ENCODE measurements at places on chromosomes 7 and 10.

GRCh38 chr7:126804604-126805003, 448.1 kb downstream of the GRM8 start:
- DNase-seq = no peak

DNA sequence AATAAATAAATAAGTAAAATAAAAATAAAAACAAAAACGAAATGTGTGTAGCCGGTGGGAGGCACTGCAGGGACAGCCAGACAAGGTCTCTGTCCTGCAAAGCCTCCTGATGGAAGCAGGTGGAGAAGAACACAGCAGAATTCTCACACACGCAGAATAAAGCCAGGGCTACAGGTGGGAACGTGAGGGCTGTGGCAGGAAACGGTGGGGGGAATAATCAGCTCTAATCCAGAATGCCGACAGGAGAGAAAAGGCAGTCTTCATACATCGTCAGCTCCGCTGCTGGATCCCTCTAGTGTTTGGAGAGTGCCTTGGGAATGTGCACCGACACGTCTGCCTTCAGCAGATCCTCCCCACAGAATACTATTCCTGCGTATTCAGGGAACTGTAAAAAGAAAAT, 6.8 kb upstream of the SNX8 start:
- DNase-seq = no peak

GRCh38 chr7:82592416-82592815, 148.8 kb upstream of the CACNA2D1 start:
- DNase-seq = no peak

- no peak for DNase-seq
These were observed at the start of gene GJD4 for GRCh38 chr10:35605191-35605590. GJD4 (plus strand) TSS chr10:35605341; CDS start chr10:35605568, 227 bp downstream.

GRCh38 chr7:14503623-14504022, 398.9 kb downstream of the DGKB start:
- no peak for DNase-seq

DNA sequence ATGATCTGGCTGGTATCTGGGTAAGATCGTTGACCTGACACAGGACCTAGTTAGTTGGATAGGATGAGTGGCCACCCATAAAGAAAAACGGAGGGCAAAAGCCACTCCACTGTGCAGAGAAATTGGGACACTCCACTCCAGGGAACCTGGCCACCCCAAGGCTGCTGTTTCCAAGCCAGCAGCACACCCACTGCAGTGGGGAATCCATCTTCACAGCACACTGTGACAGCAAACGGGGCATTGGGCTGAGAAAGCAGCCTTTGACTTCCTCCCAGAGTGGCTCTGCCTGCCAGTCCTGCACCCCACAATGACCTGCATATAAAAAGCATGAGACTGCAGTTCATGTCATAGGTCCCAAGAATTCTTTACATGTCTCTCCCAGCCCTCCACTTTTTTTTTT, 52.9 kb downstream of the MTPN start:
- DNase-seq = no peak

DNA sequence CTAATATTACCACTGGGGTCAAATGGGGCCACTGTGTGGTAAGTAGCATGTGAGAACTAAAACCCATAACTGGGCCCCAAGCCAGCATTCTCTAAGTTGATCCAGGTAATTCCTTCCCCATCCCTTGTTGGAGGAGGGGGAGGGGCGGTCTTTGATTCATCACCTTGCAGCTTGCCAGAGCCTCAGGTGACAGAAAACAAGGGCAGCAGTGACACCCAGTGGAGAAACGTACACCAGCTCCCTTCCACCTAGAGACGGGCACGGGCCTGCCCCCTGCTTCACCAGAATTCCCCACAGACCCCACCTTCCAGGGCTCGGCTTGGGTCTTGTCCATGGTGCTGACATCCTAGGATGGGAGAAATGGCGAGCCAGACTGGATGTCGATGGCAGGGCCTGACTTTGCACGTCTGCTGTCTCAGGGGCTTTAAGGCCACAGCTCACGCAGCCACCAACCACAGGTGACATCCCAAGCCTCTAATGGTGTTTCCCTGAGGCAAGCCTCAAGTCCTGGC, 102.0 kb downstream of the STRA8 start:
- DNase-seq = peak; percentile 68

DNA sequence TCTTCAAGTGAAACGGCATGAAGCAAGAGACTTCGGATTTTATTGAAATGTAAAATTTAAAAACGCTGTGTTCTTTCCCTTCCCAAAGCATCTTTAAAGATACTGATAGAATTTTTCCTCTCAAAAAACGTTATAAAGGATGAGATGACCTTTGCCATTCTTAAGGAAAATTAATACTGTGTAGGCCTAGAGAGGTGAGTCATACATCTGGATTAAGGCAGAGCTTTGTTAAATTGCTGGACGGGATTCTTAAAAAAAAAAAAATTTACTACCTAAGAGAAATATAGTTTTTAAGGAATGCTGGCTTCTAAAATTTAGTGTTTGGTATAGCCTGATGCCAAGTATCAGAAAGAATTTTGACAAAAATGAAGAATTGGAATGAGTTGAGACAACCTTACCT, 6.3 kb upstream of the HBP1 start:
- no peak for DNase-seq

- no peak for DNase-seq
These were observed 52.0 kb downstream of the EEPD1 start for GRCh38 chr7:36204929-36205635.

DNA sequence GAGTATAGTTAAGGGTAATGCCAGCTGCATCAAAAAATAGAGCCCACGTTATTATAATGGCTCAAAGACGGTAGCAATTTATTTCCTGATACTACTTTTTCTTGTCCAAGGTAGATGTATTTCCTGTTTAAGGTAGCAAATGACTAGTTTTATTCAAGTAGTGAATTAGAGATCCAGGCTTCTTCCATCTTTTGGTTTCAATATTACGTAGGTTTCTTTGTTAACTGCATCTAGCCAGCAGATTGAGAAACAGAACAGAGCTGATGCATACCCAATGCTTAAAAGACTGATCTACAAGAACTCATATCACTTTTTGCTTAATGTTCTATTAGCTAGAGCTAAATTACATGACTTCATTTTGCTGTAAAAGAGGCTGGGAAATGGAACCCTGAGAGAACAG, 992.1 kb downstream of the NRG3 start:
- DNase-seq = no peak

DNA sequence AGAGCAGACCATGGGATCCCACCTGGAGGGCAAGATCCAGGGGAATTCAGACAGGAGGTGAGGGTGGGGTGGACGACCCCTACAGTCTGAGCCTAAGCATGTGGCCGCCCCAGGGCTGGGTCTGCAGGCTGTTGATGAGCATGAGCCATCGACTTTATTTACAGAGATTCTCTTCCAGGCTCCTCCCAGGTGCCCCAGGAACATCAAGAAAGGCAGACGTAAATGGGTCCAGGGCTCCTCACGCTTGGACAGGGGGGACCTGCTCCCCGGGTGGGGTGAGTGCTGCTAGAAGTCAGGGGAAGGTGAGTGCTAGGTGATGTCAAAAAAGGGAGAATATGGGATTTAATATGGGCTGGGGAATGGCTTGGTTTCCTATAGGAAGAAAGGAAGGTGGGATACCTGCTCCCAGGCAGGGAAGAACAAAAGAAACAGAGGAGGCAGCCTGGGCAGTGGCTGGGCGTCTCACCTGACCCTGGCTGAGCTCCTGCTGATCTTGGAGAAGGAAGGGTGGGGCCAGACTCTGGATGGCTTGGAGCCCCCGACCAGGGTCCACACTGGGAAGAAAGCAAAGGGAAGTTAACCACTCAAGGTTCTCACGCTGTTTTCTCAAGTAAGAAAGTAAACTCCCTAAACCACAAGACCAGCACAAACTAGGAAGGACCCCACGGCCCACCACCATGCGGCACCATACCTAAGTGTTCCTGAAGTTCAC, 162.1 kb upstream of the SHH start:
- DNase-seq = peak; percentile 12

DNA sequence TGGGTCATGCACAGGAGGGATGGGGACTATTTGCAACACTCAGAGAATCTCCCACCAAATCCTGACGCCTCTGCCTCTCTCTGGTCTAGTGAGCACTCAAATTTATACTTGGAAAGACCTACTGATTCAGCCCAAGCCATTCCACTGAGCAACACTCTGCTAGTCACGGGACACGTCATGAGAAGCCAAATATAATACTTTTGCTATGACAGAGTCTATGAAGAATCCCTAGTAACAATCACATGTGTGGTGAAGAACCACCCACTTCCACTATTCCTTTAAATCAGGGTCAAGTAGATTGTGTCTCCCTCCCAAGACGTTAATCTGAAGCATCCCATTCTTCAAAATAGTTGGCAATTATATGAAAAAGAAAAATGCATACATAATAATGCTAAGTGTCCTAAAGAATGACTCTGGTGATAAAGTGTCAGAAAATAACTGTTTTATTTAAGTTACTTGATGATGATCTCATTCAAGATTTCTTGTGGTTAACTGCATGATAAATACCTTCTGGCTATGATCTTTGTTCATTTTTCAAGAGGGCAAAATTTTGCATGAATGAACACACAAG, 28.5 kb downstream of the CHCHD3 start:
- no peak for DNase-seq

- DNase-seq = no peak
These were observed 132.6 kb upstream of the NAMPT start for GRCh38 chr7:106417273-106417902.

DNA sequence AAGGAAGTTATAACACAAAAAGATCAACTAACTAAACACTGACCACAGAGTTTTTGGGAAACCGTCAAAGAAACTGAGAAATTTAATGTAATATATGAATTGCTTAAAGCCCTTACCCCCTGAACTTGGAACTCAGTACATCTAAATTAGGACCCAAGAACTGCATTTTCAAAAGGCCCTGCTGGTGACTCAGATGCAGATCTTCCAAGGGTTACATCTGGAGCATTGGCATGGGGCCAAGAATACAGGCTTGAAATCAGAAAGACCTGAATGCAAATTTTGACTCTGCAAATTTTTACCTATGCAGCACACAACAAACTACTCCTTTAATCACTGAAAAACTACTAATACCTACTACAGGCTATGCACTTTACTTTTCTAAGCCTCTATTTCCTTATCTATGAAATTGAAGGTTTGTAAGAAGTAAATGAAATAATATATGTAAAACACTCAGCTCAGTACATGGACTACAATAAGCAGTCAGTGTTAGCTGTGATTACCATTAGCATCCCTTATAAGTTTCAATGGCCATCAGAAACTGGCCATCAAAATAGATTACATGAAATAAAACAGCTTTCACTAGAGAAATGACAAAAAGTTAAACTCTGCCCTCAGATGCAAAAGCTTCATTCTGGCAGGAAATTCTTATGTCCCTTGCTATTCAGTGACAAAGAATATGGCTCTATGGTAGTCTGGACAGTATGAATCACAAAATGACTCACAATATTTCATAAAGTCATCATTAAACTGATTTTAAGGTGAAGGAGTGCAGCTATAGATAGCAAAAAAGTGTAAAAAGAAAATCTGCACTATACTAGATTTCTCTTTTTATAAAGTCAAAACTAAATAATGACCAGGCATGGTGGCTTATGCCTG, 43.6 kb downstream of the NSUN6 start:
- no peak for DNase-seq

- no peak for DNase-seq
These were observed 537.6 kb downstream of the TCERG1L start for GRCh38 chr10:130773941-130774340.

DNA sequence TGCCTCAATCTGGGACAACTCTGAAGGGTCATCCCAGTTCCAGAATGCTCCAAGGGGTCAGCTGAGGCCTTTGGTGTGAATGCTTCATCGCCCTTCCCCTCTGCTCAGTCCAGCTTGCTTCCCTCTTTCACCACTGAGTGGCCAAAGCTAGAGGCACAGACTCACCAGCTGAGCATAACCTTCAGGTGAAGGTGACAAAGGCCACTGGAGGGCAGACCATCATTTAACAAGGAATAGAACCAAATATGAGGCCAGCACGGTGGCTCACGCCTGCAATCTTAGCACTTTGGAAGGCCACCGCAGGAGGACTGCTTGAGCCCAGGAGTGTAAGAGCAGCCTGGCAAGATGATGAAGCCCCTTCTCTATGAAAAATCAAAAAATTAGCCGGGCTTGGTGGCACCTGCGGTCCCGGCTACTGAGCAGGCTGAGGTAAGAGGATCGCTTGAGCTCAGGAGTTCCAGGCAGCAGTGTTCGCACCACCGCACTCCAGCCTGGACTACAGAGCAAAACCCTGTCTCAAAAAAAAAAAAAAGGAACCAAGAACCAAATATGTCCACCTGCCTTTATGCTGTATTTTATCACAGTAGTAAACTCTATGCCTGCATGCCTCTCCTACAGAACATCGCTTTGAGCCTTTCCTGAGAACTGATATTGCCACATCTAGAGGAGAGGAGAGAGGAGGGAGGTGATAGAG, 13.4 kb downstream of the PRKAG2 start:
- no peak for DNase-seq

GRCh38 chr10:13865758-13866491, 279.2 kb downstream of the PRPF18 start:
- DNase-seq = no peak

- DNase-seq = no peak
These were observed 208.1 kb upstream of the PHYHIPL start for GRCh38 chr10:58968389-58968755.

GRCh38 chr10:62268027-62268398, 631 bp downstream of the RTKN2 start:
- DNase-seq = no peak

- DNase-seq = no peak
These were observed 23.3 kb downstream of the LRRC20 start for GRCh38 chr10:70359017-70359550.

DNA sequence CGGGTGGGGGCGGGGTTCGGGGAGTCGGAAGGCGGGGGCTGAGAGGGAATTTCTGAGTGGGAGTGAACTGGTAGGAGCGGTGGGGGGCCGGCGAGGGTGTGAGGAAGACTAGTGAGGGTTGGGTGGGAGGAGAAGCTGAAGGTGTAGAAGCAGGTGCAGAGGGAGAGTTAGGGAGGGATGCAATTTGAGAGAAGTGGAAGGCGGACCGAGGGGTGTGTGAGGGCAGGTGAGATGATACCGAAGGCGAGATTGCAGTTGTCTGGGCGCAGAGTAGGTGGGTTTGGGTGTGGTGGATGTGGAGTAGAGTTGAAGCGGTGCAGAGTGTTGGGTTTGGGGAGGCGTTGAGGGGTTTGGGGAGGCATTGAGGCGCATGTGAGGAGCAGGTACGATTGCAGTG, 643 bp downstream of the KAT6B start:
- DNase-seq = no peak

GRCh38 chr7:1733206-1733907, 63.3 kb downstream of the ELFN1 start:
- DNase-seq = no peak

DNA sequence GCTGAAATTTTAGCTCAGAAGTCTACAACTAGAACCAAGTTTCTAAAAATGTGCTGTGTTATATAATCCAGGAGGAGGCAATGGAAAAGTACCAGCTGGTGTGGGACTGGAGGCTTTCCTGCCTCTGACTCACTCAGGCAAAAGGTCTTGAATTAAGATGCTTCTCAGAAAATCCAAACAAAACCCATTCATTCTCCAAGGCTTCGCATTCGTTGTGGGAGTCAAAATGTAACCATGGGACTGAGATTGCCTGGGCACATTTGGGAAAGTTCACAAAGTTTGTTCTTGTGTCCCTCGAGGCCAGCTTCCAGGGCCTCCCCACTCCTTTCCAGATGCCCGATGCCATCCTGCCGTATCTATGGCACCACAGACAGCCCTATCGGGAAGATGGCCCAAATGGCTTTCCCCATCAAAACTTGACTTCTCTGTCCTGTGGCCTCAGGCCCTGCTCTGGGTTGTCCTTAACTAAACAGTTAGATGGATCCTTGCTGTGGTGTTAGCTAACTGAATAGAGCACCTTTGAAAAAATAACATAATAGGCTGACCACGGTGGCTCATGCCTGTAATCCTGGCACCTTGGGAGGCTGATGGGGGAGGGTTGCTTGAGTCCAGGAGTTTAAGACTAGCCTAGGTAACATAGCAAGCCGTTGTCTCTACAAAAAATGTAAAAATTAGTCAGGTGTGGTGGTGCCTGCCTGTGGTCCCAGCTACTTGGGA, 180.5 kb downstream of the PFKFB3 start:
- DNase-seq = no peak
